ENCODE measurements at places on chromosomes 16 and 17.

GRCh38 chr17:57396511-57396921 lies 140.2 kb downstream of the MSI2 start:
- no peak for DNase-seq

- DNase-seq = peak; percentile 92
These were observed 60.9 kb upstream of the TNRC6A start for GRCh38 chr16:24668481-24669061.

- no peak for DNase-seq
These were observed 81.1 kb downstream of the MSI2 start for GRCh38 chr17:57337390-57337789.

DNA sequence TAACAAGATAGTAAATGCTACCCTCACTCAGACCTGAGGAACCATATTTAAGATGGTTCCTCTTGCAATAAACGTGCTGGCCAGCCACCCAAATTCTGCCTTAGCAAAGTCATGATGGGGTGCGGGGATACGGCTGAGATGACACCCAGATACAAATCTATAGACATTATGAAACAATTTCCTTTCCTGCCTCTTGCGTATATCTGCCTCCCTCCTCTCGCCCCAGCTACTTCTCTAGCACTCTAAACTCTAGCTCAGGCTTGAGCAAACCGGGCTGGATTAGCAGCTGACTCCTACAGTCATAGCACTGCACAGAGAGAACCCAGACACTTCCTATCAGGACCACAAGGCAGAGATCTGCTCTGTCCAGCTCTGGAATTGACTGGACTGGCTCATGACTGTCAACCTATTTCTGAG lies 22.3 kb downstream of the CD300LF start:
- no peak for DNase-seq

DNA sequence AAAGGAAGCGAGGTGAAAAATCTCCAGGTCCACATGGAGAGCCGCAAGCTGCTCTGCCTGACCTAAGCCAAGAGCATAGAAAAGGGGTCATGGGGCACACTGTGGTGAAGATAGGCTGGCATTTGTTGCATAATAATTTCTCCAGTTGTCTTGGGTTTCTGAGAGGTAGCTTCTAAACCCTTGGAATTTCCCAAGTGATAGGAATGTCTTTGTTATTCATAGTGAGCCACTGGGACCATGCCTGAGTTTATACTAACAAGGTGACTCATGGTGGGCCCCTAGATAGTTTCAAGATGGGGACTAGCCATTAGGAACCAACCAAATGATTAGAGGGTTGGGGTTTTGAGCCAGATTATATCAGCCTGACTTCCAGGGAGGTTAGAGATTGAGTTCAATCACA lies 25.6 kb downstream of the SOST start:
- DNase-seq = no peak

- DNase-seq = no peak
These were observed 76.8 kb downstream of the RPTOR start for GRCh38 chr17:80621335-80621996.

- DNase-seq = no peak
These were observed 14.3 kb downstream of the SGCA start for GRCh38 chr17:50180111-50180510.

GRCh38 chr17:48457080-48457836 lies 27.2 kb upstream of the SKAP1 start:
- DNase-seq = peak; percentile 29

DNA sequence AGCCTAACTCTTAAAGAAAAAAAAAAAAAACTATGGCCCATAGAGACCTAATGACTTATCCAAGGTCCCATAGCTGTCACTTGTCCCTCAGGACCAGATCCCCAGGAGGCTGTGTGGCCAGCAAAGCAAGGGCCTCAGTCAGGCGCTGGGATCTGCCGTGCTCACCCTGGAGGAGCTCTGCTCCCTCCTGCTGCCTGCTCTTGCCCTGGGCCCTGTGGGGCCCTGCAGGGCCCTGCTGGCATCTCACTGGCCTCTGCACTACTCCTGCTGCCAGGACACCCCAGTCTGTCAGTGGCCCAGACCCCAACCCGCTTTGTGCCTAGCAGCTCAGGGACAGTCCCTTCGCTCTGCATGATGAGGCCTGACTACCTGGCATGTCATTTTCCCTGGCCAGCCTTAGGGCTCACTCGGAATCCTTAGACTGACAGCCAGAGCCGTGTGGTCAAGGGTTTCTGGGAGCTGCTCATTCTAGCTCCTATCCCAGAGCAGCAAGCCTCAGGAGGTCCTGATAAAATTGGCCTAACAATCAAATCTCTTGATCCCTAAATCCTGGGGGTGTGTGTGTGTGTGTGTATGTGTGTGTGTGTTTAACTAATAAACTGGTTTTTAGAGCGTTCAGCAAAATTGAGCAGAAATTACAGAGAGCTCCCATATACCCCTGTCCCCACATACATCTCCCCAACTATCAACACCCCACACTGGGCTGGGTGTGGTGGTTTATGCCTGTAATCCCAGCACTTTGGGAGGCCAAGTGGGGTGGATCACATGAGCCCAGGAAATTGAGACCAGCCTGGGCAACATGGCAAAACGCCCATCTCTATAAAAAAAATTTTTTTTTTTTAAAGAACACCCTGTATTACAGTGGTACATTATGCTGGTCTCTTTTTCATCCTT lies 21.7 kb downstream of the KATNIP start:
- no peak for DNase-seq

DNA sequence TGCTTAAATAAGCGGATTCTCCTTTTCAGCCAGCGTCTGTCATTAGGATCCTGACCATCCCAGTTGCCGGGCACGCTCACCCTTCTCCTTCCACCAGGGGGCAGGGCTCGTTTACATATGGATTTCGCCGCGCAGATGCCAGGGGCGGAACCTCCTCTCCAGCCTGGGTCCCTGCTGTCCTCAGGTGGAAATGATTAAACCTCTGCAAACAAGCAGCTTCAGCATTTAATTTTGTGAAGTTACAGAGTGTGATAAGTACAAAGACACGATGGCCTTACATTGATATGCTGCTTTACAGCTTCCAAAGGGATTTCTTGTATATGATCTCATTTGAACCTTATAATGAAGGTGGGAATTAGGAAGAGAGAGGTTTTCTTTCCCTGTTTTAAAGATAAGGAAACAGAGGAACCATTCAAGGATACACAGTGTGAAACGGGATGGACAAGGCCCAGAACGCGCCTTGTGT lies 3.9 kb upstream of the KRT28 start:
- peak; percentile 35 for DNase-seq

DNA sequence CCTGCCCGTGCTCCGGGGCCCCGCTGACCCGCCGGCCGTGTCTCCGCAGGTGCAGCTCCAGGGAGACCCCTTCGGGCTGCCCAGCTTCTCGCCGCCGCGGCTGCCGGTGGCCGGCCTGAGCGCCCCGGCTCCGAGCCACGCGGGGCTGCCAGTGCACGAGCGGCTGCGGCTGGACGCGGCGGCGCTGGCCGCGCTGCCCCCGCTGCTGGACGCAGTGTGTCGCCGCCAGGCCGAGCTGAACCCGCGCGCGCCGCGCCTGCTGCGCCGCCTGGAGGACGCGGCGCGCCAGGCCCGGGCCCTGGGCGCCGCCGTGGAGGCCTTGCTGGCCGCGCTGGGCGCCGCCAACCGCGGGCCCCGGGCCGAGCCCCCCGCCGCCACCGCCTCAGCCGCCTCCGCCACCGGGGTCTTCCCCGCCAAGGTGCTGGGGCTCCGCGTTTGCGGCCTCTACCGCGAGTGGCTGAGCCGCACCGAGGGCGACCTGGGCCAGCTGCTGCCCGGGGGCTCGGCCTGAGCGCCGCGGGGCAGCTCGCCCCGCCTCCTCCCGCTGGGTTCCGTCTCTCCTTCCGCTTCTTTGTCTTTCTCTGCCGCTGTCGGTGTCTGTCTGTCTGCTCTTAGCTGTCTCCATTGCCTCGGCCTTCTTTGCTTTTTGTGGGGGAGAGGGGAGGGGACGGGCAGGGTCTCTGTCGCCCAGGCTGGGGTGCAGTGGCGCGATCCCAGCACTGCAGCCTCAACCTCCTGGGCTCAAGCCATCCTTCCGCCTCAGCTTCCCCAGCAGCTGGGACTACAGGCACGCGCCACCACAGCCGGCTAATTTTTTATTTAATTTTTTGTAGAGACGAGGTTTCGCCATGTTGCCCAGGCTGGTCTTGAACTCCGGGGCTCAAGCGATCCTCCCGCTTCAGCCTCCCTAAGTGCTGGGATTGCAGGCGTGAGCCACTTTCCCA lies 5.9 kb downstream of the CTF1 start:
- DNase-seq = no peak

- DNase-seq = no peak
These were observed 171.8 kb upstream of the WSCD1 start for GRCh38 chr17:5898406-5898805.

- no peak for DNase-seq
These were observed 37.7 kb downstream of the GP2 start for GRCh38 chr16:20289571-20289970.

- DNase-seq = no peak
These were observed 14.4 kb downstream of the AXIN1 start for GRCh38 chr16:337975-338575.

DNA sequence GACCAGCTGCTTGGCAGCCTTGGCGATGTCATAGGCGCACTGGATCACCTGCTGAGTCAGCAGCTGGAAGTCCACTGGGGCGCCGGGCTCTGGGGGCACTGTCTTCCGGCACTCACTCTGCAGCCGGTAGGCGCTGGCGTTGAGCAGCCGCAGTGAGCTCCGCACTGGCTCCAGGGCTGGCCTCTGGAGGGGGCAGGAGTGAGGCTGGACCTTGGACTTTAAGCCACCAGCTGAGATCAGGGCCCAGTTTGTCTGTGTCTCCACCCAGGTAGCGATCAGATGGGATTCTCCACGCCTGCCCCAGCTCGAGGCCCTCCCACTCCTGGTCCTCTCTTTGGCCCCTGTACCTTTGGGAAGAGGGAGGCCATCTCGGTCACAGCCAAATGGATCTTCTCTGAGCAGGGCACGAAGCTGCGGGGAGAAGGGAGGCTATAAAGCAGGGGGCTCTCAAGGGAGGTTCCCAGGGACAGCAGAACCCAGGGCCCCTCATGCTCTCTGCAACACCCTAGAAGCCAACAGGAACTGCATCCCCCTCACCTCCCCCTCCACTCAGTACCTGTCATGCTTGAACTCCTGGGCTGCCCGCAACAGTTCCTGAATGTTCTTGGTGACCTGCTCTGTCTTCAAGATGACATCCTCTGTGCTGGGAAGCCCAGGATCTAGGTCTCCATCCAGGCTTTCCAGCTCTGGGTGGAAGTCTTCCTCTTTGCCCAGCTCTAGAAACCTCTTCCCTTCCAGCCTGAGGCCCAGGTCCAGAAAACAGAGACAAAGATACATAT lies 6.4 kb downstream of the TP53I13 start:
- DNase-seq = no peak

- DNase-seq = no peak
These were observed 154.7 kb upstream of the CACNG3 start for GRCh38 chr16:24101431-24101830.

- DNase-seq = no peak
These were observed 16.7 kb downstream of the COQ7 start for GRCh38 chr16:19084139-19084538.

DNA sequence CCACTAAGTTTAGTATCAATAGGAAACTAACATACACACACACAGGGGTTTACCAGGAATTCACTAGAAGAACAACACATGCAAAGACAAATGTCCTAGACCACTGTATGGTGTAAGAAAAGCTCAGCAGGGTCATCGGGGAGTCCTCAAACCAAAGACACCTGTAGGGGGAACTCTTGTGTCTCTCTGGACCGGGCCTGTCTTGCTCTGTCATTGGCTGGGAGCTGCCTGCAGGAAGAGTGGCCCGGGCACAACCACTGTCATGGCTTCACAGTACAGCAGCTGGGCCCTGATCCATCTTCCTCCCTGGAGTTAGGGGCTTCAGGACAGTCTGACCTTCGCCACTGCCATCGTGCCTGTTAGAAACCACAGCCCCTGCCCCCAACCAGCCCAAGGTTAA lies 263.6 kb upstream of the DYNLRB2 start:
- DNase-seq = no peak

DNA sequence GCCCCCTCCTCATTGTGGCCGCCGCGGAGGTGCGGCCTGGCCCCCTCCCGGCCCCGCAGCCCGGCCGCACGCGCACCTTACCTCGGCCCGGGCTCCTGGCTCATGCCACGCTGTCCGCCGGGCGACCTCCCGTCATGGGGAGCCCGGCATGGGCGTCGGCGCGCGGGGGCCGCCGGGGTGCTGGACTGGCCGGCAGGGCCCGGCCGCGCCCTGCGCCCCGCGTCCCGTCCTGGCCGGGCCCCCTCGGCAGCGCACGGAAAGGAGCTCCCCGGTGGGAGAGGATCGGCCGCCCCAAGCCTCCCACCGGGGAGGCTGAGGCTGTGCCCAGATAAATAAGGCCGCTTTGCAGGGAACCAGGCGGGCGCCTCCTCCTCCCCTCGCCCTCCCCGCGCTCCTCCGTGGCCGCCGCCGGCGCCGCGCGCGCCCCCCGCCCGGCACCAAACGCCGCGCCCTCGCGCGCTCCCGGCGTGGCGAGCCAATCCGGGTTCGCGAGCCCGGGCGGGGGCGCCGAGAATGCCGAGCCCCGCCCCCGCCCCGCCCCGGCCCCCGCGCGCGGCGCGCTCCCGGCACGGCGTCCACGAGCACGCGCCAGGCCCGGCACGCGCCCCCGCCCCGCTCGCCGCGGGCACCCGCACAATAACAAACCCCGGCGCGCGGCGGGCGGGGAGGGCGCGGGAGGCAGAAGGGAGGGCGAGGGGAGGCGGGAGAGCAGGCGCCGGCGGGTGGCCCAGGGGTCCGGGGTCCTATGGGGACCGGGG lies at the start of gene FBXL16:
Gene FBXL16 (minus strand): TSS at position 371 of the 758 bp plus-strand sequence. CDS start 8,396 bp downstream, outside the sequence.
- DNase-seq = no peak

DNA sequence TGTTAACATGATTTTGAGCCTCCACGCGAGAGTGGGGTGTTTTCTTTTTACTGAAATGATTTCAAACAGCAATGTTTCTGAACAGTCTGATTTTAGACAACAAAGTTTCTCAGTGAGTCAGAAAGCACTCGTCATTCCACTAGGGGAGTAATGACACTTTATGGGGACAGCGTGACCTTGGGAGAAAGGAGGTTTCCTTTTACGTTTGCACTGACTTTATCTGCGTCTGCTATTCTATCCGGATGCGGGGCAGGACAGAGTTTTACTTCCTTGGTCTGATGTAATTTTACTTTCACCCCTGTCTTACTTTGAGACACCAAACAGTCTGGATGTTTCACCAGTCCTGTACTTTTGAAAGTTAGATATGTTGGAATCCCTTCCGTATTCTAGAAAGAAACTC lies 20.7 kb downstream of the SLC47A1 start:
- no peak for DNase-seq

- DNase-seq = no peak
These were observed 3.8 kb downstream of the MRPL12 start for GRCh38 chr17:81706757-81707624.
